ENCODE measurements at places on chromosomes 11 and 22.

GRCh38 chr11:2312232-2313042 lies 10.6 kb downstream of the TSPAN32 start:
- DNase-seq = no peak

- DNase-seq = no peak
Observed at GRCh38 chr11:1691878-1692707, 4.9 kb upstream of the KRTAP5-6 start.

DNA sequence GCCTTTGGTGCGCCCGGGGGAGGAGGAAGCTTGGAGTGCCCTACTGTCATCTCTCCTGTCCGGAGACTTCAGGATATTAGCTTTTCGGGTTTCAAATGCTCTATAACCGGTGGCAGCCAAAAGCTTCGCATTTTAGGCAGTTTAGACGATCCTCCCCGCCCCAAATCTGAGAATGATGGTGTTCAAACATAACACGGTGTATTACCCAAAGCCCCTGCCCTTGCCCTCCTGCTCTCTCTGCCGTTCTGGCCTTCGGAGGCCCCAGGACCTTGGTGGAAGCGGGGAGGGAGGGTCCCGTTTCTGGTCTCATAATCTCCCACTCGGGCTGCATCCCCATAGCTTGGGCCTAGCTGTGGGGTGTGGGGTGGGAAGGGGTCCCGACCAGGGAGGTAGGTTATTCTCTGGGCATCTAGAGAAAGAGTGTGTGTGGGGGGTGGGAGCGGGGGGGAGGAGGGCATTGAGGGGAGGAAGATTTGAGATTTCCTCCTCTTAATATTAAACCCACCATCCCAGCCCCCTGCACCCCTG lies 2.3 kb downstream of the PKNOX2 start:
- DNase-seq = no peak

DNA sequence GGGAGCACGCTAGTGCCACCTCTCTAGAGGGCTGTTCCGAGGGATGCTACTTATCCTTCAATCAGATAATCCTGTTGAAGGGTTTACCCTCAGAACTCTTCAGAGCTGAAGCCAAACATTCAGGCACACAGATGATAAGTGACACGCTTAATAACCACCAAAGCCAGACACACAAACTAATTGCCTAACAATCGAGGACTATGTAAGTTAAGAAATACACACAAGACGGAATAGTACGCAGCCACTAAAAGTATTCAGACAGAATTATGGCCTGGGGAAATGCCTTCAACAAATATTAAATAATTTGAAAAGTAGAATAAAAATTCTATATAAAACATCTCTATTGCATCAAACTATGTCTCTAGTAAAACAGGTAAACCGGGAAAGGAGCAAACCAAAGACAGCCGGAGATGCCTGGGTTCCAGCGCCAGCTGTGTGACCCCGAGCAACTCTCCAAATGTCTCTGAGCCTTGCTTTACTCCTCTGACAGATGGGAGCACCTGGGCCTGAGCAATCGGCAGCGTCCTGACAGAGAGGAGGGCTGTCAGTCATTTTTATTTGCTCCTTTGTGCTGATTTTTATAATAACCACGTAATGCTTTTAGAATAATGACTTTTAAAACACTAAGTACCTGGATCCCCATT lies 11.3 kb downstream of the LRFN4 start:
- no peak for DNase-seq
